ENCODE measurements at places on chromosomes 3 and 15.

DNA sequence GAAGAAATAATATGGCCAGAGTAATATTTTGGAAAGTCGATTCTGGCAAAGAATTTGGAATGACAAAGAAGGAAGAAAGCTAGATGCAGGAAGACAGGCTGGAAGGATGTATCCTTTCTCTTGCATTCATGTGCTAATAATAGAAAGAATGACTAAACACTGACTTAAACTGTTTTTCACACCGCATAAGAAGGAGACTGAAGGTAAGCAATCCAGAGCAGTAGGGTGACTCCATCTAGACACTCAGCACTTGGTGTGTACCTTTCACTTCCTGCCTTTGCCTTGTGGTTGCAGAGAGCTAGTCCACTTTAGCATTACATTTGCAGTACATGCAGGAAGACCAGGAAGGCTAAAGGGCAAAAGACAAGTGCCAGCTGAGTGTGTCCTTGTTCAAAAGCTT lies 234.6 kb downstream of the RBMS3 start:
- no peak for DNase-seq

- no peak for DNase-seq
Measured at GRCh38 chr3:25662736-25663320, 1.9 kb downstream of the TOP2B start.

DNA sequence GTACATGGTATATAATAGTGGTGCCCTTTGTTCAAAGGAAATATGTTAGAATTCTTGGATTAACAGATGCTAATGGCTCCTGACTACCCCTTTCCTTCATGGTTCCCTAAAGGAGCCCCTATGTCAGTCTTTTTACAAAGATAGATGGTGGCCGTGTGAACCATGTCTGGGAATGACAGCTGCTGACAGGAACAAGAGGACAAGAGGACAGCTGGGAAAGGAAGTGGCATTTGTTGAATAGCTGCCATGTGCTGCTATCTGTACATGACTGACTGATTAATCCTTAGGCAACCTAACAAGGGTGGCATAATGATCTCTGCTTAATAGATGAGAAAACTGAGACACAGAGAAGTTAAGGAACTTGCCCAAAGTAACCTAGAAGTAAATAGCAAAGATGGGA lies 321.7 kb downstream of the ZNF621 start:
- no peak for DNase-seq

GRCh38 chr3:10926256-10926810 lies 66.2 kb upstream of the SLC6A1 start:
- DNase-seq: no peak

GRCh38 chr15:69912116-69912515 lies 185.6 kb downstream of the TLE3 start:
- DNase-seq: no peak

DNA sequence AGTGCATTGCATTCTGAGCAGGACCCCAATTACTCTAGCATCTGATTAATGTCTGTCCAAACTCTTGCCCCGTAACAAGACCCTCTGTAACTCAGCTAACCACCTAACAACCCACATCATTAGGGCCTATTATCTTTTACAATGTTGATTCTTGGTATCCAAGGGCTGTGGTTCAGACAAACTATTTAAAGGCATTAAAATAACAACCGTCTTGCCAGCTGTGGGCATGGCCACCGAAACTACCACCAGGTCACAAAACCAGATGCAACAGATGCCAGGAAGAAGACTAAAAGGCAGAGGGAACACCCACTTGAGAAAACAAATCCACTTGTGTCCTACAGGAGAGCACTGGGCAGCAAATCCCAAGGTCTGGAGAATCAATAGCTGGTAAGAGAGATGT lies 262.9 kb downstream of the ERC2 start:
- no peak for DNase-seq

DNA sequence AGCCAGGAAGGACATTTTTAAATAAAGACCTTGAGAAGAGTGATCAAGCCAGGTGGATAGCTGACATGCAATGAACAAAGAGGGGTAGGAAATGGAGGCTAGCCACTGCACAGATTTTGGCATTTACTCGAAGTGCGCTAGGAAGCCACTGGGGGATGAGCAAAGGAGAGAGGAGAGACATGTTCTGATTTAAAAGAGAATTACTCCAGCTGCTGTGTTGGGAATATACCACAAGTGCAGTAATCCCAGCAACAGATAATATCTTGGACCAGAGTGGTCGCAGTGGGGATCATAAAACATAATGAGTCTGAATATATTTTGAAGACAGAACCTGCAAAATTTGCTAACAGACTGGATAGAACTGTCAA lies 19.9 kb downstream of the KPNA4 start:
- DNase-seq: no peak

DNA sequence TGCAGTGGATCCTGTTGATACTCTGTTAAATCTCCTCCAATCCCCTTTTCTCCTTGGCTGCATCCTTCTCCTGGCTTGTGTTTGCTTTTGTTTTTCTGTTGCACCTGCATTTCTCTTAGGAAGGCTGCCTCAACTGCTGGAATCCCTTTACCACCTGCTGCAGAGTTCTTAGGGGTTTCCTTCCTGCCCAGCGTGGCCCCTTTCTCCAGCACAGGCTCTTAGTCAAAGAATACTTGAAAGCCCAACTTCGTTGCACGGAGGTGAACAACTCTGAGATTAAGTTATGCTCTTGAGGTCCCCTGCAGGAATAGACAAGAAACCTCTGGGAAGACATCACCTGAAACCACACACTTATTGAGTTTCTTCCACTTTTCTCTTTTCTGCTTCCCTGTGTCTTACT lies 121.6 kb upstream of the GRM7 start:
- DNase-seq: no peak

GRCh38 chr3:168216851-168217250 lies 121.1 kb upstream of the GOLIM4 start:
- no peak for DNase-seq

DNA sequence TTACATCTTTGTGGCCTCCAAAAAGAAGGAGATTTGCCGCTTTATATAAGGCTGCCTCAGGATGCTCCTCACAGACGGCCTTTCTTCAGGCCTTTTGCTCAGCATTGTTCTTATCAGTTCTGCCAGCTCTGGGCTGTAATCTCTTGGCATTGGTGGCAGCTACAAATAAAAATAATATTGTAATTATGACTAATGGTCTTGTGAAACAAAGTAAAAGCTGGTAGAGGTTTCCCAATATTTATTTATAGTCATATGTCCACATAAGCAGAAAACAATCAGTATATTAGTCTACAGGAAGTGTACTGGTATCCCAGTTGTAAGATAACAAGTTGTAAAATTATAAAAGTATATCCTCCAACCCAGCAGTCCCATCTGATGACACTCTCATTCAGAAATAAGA lies 7.3 kb downstream of the NEK4 start:
- peak; percentile 66 for DNase-seq

GRCh38 chr3:128707928-128708494 lies 18.0 kb upstream of the RAB7A start:
- DNase-seq: no peak

GRCh38 chr3:136516656-136517055 lies 235.5 kb downstream of the STAG1 start:
- DNase-seq: no peak

DNA sequence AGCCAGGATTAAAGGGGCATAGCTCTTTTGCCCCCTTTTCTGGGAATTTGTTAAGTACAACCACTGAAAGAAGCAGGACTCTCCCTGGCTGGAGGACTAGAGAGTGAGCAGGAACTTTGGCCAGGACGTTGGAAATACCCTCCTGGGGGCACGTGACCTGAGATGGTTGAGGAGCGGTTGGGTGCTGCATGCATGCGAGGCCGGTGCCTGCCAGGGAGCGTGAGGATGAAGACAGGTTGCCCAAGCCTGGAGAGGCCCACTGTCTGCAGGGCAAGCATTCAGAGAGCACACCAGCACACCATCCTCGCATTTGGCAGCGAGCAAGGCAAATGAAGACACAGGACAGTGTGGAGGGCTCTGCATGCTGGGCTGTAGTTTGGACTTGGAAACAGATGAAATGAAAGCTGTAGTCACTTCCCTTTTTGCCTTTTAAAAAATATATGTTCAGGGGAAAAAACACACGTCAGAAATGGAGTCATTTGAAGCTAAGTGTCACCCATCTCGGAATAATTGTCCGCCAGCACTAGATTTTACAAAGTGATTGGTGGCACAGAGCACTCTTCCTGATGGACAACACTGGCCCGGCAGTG lies 217.6 kb downstream of the SLCO3A1 start:
- peak; percentile 62 for DNase-seq

- DNase-seq: no peak
Measured at GRCh38 chr15:69855258-69856000, 242.3 kb downstream of the TLE3 start.

DNA sequence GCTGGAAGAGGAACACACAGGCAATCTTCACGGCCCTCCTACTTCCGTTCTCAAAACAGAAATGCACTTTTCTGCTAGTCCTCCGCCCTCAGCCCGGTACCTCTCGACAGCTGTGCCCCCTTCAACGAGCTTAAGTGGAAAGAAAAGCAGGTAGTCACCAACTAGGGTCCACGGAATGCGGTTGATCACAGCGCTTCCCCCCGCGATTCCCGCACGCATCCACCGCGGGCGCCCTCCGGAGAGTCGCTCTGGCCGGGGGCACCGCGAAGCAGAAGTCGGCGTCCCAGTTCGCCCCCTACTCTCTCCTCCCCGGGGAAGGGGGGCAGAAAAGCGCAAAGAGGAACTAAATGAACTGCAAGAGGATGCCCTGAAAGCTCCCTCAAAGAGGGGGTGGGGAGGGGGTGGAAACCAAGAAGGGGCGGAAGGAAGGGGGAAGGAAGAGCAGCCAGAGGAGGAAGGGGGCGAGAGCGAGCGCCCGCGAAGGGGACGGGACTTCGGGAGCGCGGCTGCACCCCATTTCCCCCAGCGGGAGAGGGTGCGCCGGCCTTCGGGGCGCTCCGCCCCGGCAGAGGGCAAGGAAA lies 738 bp downstream of the ACAP2 start:
- DNase-seq: peak; percentile 51

GRCh38 chr15:92011611-92012367 lies 158.3 kb downstream of the SLCO3A1 start:
- DNase-seq: peak; percentile 33

- DNase-seq: no peak
Measured at GRCh38 chr3:45082142-45082538, 56.0 kb downstream of the CLEC3B start.

- no peak for DNase-seq
Measured at GRCh38 chr3:113867506-113867905, 28.9 kb downstream of the GRAMD1C start.

GRCh38 chr3:114411811-114412803 lies 118.3 kb downstream of the TIGIT start:
- peak; percentile 56 for DNase-seq

GRCh38 chr3:147030274-147030673 lies 376.1 kb downstream of the ZIC4 start:
- no peak for DNase-seq

- no peak for DNase-seq
Measured at GRCh38 chr3:168914662-168915061, 748.9 kb downstream of the MECOM start.

GRCh38 chr3:49122886-49123545 lies 2.4 kb upstream of the USP19 start:
- DNase-seq: no peak

DNA sequence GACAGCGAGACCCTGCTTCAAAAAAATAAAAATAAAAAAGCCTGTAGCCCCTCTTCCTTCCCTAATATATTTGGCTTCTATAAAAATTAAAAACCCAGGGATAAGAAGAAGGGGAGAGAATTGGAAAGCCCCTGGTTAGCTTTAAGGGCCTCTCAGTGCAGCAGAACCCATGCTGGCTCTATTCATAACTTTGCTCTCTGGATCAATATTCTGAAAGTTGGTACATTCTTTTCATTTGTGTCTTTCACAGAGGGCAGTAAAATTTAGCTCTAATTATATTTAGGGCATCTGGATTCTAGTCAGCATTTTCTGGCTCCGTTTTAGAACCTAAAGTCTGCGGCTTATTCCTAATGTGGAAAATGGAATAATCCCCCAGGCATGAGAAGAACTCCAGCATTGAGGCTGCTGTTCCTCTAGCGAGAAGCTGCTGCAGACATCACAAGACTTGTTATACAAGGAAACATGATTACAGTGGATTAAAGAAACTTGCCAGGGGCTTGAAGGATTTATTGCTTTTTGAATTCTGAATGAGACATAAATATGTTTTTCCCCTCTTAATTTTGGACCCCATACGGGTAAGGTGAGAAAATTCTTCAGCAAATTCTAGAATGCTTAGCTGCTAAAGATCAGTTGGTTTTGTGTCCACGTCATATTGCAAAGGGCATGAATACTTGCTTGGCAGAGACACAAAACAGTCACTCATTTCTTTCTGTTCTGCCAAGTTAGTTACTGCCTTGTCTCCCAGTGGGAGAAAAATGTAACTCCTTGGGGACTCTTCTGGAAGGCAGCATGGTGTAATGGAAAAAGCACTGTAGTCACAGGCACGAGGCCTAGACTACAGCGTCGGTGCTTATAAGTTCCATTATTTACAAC lies 177.7 kb downstream of the VGLL4 start:
- no peak for DNase-seq

- peak; percentile 27 for DNase-seq
Measured at GRCh38 chr3:34261001-34261385, 462.6 kb downstream of the PDCD6IP start.

- peak; percentile 85 for DNase-seq
Measured at GRCh38 chr3:129606636-129607390, at the start of gene PLXND1. TSS of gene PLXND1 (minus strand) at chr3:129606676. CDS start at chr3:129606639, 37 bp downstream.

DNA sequence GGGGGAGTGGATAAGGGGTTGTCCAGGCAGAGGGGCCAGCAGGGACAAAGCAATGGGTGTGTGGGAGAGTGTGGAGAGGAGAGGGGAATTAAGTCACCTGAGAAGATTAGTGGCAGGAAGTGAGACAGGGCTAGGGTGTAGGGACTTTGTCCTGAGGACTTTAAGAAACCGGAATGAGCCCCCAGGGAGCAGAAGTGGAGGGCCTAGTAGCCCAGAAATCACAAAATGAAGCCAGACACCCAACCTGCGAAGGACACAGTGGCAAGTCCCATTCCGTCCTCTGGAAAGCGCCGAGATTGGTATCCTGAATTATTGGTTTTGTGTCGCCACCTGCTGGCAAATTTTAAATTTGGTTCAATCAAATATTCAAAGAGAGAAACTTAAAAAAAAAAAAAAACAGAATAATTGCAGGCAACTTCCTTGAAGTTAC lies 78.0 kb upstream of the SLC25A36 start:
- DNase-seq: peak; percentile 38

GRCh38 chr3:10443272-10444109 lies 61.9 kb downstream of the ATP2B2 start:
- peak; percentile 28 for DNase-seq

DNA sequence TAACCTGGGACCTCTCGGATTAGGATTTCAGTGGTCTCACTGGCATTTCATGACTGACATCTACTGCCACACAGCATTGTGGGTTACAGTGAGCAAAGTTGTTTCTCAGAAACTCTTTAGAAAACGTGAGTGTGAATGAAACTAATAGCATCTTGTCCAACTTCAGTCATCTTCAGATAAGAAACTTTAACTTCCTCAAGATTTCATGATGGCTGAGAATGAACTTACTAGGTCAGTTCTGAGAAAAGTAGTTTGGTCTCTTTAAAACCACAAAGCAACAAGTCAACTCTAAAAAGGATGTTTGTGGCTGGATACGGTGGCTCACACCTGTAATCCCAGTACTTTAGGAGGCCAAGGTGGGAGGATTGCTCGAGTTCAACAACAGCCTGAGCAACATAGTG lies 14.2 kb upstream of the HOMER2 start:
- no peak for DNase-seq

- no peak for DNase-seq
Measured at GRCh38 chr15:64045101-64045435, 1.2 kb downstream of the DAPK2 start.

- no peak for DNase-seq
Measured at GRCh38 chr15:84868037-84868880, 16.2 kb upstream of the SLC28A1 start.

Data from inflammatory macrophage treated with lipopolysaccharide for 1 hour (primary cell).